Activated naive CD8-positive, alpha-beta T cell treated with anti-CD3 and anti-CD28 coated beads for 36 hours (primary cell): ENCODE measurements at places on chromosomes 6 and 20.

DNA sequence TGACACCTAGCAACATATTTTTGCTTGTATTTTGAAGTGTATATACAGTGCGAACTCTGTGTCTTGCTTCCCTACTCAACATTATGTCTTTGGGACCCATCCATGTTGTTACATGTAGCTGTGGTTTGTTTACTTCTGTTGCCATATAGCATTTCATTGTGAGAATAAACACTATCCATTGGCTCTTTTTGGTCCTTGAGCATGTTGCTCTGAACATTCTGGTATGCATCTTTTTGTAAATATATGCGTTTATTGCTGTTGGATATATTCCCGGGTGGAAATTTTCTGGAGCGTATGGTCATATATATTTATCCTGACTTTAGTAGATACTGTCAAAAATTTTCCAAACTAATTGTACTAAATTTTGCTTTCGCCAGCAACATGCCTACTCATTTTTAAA is 222.5 kb upstream of the SPTLC3 start:
- no peak for DNase-seq

GRCh38 chr20:51331481-51331880 is 211.0 kb downstream of the NFATC2 start:
- DNase-seq, result no peak

DNA sequence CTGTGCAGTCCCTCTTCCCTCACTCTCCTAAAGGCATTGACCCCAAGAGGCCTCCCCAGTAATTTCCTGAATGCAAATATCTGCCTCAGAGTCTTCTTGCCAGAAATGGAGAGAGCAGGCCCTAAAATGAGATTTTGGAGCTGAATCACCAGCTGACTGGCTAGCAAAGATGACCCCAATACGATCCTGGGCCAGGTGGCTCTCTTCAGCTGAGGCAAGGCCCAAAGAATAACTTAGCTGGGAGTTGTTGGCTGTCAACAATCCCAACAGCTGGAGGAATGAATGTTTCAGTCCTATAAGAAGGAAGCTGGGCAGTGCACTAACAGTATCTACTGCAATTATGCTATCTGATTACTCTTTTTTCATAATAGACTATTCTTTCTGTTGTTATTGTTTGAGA is 37.2 kb upstream of the VGLL2 start:
- DNase-seq, result no peak

DNA sequence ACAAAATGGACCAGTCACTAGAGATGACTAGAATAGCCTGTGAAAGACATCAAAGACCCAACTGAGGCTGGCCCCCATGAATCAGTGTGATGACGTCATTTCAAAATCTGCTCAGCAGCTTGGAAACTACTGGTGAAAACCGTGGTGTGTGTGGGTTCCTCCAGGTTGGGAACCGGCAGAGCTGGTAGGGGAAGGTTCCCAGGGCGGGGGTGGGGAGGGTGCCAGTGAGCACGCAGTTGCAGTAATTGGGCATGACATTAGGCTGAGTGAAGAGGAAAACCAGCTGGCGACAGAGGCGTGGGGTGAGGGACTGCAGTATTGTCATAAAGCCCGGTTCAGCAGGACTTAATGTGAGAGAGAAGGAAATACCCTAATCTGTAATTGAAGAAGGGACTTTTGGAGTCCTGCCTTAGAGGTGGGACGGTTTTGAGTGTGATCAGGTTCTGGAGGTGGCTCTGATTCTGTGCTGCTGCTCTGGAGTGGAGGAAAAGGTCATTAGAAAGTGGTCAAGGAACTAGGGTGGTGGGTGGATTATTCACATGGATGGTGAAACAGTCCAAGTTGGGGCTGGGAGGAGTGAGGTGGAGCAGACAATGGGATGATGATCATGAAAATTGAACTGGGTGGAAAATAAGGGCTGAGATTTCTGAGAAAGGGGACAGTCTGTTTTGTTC is 52.0 kb upstream of the MTHFD1L start:
- peak; percentile 39 for DNase-seq

DNA sequence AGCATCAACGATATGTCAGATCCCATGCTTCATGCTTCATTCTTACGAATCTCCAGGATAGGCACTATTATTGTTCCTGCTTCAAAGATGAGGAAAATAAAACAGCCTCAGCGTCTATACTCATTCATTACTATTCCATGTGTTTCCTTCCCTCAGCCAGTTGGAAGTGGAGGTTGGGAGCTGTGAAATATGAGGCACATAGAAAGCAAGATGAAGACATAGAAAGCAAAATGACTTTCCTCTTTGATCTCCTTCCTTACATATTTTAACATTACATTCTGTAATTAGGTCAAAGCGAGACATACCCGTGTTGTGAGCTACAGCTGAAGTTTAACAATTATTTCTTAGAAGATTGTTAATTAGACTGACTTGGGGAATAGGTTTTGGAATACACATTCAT is 125.4 kb downstream of the FYN start:
- no peak for DNase-seq

DNA sequence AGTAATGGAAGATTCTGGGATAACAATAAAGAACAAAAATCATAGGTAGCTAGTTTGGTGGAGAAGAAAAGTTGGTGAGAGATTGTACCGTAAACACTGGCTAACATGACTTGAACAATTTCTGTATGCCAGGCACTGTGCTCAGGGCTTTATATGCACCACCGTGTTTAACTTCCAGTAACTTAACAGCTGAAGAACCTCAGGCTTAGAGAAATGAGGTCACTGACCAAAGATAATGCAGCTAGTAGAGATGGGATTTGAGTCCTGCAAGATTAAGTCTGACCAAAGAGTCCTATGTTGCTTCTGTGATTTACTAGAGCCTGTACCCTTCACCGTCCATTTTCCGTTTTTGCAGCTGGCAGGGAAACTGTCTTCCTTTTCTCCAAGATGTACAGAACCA is 2.7 kb downstream of the CSTF1 start:
- no peak for DNase-seq

DNA sequence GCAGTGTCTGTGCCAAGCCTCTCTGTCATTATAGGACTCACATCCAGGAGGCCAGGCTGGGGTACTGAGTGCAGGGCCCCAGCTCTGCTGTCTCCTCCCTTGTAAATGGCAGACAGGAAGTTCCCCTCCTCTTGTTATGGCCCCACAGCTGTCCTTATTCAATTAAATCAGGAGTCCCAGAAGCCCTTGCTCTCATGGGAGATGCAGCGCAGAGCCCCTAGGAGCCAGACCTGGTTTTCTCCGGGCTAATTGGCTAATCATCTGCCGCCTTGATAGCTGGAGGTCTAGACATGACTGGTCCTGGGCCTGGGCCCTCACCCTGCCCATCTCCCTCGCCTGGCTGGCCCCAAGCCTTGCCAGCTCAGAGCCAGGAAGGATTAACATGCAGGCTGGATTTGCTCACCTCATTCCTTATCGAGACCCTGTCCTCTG is 172.0 kb downstream of the VEGFA start:
- DNase-seq, result no peak

DNA sequence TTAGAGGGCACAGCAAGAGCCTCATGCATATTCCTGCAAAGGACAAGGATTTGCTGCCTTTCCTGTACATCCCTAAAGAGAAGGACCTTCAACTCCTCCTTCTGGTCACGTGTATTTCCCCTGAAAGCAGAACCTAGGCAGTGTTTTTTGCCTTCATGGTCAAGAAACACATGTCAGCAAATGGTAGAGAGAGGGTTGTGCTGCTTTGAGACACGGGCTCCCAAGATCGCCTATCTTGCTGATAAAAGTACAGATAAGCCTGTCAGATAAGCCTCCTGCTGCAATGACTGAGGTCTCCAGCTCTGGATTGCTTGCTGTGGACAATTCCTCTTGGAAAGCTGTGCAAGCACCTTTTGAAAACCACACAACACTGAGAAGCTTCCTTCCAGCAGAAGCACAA is 580.8 kb downstream of the CBLN4 start:
- no peak for DNase-seq

DNA sequence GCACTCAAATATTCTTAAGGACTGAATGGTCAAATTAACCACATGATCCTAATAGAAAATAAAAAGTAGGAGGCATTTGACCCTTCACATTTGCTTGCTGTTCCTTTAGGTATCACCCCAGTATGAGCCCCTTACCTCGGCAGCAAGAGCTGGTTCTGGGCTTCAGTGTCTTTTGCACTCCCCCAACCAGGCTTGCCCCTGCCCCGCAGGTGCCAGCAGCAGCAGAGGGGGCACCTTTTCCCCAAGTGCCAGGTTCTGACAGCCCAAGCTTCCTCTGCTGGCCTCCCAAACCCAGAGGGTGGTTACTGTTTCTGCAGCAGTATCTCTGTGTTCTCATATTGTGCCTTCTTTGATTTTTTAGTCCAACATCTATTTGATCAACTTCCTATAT is 23.2 kb downstream of the UBE2V1 start:
- DNase-seq, result no peak

DNA sequence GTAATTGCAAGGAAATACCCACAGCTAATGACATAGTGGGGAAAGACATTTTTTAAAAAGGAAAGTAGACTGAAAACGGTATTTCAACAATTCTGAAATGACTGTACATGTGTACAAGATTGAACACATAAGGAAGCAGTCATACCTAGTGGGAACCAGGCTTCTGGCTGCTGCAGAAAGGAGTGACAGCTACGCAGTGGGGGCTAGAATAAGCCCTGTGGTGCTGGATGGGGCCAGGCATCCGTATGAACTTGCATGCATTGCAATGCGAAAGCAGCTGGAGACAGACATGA is 54.9 kb upstream of the GPR31 start:
- DNase-seq, result no peak

DNA sequence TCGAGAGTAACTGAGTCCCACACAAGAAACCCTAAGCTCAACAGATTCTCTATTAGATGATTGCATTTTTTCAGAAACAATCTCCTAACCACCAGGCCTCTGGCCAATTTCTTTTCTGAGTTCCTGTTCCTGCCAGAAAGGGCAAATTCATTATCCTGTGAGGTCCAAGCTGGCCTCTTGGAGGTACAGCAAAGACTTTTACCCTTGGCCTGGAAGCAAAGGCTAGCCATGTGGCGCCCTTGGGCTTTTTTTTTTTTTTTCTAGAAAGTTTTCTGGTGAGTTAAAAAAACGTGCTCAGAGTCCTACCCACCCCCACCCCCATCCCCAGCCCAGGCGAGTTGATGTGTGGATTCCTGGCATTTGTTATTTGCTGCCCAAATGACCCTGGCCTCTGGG is 59.0 kb upstream of the EEF1A1 start:
- DNase-seq, result no peak

- DNase-seq, result no peak
These were observed 21.4 kb downstream of the ARFGEF3 start for GRCh38 chr6:138182939-138183789.

- no peak for DNase-seq
These were observed 26.9 kb downstream of the MUC22 start for GRCh38 chr6:31037169-31037568.

- no peak for DNase-seq
These were observed 263.3 kb downstream of the SOX4 start for GRCh38 chr6:21856844-21857243.

- no peak for DNase-seq
These were observed 14.0 kb downstream of the CDH26 start for GRCh38 chr20:59972037-59972801.

DNA sequence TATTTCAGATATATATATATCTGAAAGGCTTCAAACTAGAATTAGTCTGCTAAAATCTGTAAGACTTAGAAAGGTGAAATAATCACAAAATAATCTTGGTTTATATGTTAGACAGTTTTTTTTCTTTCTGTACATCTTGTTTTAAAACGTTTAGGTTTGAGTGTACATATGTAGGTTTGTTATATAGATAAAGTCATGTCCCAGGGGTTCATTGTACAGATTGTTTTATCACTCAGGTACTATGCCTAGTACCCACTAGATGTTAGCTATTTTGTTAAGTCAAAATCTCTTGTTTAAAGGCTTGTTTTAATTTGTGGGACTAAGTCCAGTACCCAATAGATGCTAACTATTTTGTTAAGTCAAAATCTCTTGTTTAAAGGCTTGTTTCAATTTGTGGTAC is 1339.0 kb upstream of the CITED2 start:
- no peak for DNase-seq

DNA sequence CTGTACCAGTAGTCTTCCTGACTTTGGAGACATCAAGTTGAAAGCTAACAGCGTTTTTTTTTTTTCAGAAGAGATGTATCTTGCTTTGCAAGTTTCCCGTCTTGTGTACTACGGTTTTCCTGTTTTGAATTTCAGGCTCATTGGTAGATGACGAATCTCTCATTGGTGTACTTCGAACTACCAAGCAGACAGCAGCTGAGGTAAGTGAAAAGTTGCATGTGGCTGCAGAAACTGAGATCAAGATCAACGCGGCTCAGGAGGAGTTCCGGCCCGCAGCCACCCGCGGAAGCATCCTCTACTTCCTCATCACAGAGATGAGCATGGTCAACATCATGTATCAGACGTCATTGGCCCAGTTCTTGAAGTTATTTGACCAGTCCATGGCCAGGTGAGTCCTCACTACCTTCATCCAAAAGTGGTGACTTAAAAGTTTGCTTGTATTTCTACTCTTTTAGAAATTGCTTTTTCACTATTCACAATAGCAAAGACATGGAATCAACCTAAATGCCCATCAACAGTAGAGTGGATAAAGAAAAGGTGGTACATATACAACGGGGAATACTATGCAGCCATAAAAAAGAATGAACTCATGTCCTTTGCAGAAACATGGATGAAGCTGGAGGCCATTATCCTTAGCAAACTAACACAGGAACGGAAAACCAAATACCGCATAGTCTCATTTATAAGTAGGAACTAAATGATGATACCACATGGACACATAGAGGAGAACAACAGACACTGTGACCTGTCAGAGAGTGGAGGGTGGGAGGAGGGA is 110.6 kb upstream of the GLP1R start:
- no peak for DNase-seq

DNA sequence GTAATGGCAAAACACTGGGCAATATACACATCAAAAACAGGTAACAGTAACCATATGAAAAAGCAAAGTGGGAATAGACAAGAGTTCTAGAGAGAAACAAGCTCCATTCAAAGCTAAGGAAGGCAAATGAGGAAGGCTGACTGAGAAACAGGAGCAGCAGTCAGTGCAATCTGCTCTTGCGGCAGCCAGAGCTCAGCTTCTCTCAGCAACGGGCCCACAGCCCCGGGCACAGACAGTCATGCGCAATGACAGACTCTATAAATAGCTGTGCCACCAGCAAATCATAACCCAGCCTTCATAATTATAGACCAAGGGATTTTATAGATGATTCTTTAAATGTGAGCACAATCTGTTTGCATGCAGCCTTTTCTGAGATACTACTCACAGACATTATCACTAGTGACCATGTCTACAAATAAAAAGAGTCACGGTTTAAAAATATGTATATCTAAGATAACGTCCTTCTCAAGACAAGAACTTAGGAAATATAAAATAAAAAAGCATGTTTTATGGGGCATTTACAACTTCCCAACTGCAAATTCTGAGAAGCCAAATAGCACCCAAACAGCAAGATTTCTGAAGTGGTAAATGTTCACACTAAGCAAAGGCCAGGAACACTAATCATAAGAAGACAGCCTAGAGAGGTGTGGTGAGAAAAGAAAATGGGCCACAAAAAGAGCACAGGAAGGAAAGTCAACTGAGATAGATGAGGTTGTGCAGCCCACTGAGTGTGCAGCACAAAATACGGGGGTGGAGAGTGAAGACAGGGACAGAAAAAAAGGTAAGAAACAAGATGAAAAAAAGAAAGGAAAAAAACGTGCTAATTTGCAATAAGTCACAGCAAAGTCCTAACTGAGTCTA is 39.9 kb upstream of the BEND6 start:
- no peak for DNase-seq
